ENCODE measurements at places on chromosomes 16 and 17.

DNA sequence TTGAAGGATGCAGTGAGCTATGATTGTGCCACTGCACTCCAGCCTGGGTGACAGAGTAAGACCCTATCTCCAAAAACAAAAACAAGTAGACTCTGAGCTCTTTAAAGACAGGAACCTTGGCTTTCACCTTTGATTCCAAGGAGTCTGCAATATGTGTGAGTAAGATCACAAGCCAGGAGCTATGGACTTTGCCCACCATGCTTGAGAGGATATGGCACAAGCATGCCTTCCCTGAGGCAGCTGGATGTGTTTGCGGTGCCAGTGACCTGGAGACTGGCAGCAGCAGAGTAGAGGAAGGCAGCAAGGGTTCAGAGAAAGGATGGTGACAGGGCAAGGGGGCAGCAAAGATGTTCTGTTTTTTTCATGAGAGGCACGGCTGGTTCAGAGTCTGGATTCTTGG lies 14.5 kb upstream of the PRKCA start:
- no peak for DNase-seq

DNA sequence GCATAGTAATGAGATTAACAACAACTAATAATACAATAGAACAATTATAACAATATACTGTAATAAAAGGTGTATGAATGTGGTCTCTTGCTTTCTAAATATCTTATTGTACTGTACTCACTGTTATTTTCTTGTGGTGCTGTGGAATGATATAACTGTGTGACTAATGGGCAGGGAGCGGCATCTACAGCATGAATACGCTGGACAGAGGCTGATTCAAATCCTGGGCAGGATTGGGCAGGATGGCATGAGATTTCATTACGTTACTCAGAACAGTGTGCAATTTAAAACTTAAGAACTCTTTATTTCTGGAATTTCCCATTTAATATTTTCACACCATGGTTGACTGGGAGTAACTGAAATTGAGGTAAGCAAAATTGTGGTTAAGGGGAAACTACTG lies 1239.8 kb upstream of the GOT2 start:
- no peak for DNase-seq

DNA sequence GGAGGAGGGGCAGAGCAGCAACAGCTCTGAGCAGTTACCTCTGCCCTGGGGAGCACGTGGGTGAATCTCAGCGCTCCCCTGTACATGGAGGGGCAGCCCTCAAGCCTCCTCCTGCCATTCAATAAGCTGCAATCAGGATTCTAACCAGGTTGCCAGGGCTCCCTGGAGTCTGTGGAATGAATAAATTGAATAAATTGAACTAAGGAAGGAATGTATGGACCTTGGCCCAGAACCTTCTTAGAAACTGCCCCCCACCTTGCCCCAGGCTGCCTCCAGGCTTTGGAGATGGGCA lies 1.6 kb upstream of the CDH16 start:
- no peak for DNase-seq

DNA sequence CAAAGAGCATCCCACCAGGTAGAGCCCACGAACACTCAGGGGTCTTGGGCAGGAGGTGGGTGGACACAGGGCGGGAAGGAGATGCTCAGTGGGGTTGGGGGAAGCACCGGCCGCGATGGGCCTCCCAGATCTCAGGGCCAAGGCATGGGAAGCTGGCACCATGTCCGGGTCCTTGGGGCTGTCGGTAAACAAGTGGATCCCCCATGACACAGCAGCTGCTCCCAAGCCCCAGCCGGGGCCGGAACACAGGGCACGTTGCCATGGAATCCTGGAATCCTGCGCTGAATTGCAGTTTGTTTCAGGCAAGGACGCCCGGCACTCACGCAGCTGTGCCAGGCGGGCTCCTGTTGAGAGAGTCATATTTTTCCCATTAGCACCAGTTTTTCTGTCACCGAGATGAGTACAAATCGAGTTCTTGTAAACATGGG lies 23.0 kb upstream of the CHMP6 start:
- no peak for DNase-seq

GRCh38 chr17:28247671-28248555 lies 71.1 kb upstream of the TMEM97 start:
- DNase-seq, result no peak

DNA sequence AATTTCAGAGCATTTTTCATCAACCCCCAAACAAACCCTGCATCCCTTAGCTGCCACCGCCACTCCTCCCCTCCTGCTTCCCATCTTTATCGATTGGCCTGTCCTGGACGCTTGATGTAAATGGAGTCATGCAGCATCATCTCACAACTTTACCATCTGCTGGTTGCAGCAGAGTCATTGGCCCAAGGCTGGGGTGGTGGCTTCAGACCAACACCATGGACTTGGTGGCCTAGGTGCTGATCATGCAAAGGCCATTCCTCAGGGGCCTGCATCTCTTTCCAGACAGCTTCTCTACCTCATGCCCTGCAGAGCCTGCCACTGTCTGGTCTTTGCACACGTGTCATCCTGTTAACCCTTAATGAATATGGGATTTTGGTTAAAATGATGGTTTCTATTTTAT lies 73.4 kb downstream of the MPRIP start:
- DNase-seq, result no peak

- DNase-seq, result no peak
These were observed 39.3 kb downstream of the DHRS7B start for GRCh38 chr17:21165922-21166594.

DNA sequence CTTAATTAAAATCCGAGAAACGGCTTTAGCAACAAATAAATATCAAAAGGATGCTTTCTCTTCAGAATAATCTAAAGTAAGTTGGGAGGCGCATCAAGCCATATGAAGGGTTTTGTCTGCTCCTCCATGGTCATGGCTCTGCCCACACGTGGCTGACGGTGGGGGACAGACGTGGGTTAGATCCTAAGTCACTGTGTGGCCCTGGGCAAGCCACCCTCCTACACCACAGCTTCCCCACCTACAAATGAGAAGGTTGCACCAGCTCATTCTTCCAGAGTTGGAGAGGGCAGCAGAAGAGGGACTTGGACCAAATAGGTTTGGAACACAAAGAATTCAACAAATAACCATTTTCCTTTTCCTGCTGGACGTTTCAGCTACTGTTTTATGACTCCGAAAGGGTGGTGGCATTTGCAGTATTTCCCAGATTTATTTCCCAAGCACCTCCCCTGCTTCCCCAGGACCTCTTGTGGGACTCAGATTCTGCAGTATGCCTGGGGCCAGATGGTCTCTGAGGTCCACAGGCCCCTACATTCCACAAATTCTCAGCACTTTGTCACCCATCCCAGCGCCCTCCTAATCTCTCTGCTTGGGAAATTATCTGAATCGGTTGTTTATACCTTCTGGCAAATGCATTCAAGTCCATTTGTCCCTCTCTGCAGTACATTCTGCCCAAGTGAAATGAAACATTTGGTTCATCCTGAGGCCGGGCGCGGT lies 17.8 kb downstream of the LRRC75A start:
- no peak for DNase-seq

DNA sequence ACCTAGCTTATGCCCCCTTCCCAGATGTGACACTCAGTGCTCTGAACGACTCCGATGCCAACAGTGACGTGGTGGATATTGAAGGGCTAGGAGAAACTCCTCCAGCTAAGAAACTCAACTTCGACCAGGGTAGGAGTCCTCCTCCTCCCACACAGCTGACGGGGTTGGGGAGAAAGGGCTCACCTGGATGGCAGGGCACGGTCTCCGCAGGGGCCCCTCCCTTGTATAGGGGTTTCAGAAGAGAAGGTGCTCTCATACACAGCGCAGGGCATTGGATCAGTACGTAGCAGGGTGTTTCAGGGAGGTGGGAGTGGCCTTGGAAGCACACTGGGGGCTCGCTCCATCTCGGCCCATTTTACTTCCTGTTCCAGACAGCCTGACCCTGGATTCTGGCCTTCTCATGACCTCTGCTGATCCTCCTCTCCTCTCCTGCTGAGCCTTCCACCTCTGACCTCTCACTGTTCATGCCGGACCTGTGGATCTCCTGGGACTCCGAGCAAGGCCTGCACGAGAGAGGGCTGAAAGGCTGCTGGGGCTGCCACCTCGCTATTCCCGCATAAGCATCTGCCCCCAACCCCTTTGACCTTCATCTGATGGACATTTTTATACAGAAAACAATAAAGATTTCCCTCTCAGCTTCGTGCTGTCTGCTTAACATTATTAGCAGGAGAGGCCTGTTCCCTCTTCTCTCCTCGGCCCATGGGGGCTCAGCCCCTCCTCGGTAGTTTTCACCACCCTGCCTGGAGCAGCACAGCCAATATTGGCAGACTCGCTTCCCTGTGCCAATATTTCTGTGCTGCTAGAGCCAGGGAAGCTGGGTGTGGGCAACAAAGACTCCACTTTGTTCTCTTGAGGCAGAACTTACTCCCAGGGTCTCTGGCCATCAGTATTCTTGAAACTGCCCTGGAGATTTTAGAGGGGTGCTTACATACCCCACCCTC lies 4.7 kb downstream of the RNASEK start:
- DNase-seq, result no peak

DNA sequence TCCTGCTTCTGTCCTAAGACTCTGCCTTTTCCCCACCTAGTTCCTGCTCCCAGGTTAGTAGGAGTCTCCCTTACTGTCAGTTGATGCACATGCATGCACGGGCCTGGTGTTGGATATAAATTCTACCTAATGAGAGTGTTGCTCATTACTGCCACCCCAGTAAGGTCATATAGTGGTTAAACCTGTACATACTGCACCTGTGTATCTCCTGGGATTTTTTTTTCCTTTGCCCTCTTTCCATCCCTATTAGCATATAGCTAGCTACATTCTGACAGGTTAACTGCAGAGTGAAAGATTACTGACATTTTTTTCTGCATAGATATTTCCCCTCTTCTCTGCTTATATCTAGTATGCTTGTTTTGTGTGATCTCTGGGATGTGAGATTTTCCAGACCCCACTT lies 201.5 kb upstream of the PIRT start:
- DNase-seq, result no peak

GRCh38 chr17:41223821-41224220 lies 2.6 kb upstream of the KRTAP9-2 start:
- DNase-seq, result no peak

GRCh38 chr17:65147955-65148354 lies 10.8 kb downstream of the RGS9 start:
- no peak for DNase-seq

- DNase-seq, result no peak
These were observed 21.7 kb upstream of the MED13 start for GRCh38 chr17:62086737-62087136.

- peak; percentile 26 for DNase-seq
These were observed 25.9 kb downstream of the AP2B1 start for GRCh38 chr17:35612924-35613521.

- no peak for DNase-seq
These were observed 213.8 kb upstream of the NLRP1 start for GRCh38 chr17:5798094-5798493.

DNA sequence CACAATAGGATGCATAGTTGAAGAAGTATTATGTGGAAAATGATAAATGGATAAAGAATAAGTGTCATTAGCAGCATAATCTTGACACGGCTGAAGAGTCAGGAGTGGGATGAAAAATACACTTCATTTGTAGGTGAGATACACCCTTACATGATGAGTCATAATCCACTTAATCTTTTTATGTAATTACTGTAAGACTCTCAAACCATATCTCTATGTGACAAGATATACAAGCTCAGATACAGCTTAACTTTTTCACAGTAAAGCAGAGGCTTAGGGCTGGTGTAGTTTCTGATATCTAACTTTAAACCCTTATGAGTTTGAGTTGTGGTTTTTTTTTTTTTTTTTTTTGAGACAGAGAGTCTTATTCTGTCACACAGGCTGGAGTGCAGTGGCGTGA lies 101.2 kb downstream of the FTO start:
- no peak for DNase-seq

DNA sequence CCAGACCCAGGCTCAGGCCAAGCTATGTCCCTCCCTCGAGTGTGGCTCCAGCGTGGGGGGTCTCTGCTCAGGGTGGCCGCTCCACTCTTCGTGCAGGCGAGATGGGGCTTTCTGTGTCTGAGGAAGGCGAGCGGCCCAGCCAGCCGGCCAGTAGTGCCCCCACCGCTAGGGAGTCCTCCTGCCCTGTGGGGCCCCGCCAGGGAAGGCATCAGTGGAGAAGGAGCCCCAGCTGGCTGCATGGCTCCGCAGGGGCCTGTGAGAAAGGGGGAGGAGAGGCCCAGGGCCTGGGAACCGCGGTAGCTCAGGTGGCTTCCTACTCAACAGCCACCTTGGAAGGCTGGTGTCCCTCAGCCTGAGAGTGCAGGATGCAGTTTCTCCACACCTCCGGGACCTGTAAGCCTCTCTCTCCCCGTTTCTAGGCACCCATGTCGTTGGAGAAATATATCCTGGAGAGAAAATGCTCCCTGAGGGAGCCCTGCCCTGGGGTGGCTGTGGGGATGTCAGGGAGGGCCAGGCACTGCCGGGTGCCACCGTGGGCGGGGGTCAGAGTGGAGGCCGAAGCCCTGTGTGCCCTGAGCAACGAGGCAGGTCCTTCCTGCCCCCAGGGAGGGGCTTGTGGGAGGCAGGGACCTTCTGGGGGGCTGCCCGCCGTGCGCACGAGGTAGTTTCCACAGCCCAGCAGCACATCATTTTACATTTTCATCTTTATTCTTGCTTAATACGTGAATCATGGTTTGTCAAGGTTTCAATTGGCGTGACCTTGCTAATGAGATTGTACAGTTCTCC lies 3.3 kb downstream of the PIGQ start:
- DNase-seq, result no peak

- no peak for DNase-seq
These were observed 59.7 kb downstream of the PDPK1 start for GRCh38 chr16:2597560-2597902.

- DNase-seq, result peak; percentile 57
These were observed 25.1 kb upstream of the MMD start for GRCh38 chr17:55446581-55447205.

DNA sequence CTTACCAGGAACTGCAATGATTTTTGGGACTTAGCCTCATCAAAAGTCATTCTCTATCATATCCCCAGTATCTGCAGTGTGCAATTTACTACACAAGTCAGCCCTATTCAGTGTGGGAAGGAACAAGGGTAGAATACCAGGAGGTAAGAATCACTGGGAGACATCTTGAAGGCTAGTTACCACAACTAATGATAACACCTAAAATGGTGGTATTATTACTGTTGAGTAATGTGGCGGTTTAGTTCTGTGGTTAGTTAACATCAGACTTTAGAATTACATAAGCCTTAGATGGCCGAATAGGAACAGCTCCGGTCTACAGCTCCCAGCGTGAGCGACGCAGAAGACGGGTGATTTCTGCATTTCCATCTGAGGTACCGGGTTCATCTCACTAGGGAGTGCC lies 567.9 kb upstream of the CDH11 start:
- DNase-seq, result no peak

GRCh38 chr17:32104158-32104557 lies 38.1 kb upstream of the RHOT1 start:
- DNase-seq, result no peak

- no peak for DNase-seq
These were observed 5.7 kb downstream of the CDC6 start for GRCh38 chr17:40293363-40293762.

DNA sequence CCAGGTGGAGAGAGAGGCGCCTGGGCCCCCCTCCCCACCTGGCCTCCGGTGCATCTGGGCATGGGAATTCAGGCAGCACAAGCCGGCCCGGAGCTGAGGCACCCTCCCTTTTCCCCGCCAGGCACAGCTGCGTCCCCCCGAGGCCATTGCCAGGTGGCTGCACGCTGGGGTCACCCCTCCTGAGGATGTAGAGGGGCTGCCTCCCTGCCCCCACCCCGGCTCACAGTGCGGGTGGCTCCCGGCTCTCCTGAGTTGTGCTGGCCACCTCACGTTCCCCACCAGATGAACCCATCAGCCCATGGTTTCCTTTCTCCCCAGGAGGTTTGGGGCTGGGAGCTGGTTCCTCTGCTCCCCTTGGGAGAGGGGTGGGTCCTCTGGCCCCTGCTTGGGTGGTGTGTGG lies 12.6 kb downstream of the CACNA1H start:
- no peak for DNase-seq
